ENCODE measurements at places on chromosomes 2 and 18.
A peak's percentile ranks its signal among the peaks of the same experiment; 100 is the strongest.

DNA sequence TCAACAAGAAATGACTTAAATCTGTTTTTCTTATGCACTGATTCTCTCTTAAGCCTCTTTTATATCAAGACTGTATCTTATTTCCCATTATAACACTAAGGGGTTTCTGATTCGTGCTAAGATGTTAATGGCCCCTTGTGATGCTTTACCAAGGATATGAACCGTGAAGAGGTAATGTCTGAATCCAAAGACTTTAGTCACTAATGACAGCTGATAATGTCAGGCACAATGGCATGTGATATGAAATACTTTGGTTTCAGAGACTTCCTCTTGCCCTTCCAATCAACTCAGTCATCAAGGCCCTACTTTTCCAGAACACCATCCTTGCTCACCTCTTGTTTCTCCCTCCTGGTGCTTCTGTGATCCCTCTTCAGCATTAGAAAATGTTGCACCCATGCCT lies 262.8 kb downstream of the KCNE4 start:
- DNase-seq = no peak

DNA sequence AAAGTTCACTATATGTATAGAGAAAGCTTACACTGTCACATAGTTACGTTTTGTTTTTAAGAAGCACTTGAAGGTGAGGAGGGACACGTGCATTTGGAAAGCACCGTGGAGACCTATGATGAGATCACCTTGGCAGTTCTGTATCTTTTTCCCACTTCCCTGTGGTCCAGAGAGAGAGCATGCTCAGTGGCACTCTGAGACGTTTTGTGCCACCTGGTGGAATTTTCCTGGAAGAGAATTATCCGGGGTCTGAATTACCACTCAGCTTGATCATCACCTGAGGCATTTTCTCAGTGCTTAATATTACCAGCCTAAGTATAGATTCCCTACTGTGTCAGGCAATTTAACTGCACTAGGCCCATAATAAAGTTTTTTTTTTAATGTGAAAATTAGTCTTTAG lies 469.4 kb upstream of the SMIM21 start:
- DNase-seq = no peak

DNA sequence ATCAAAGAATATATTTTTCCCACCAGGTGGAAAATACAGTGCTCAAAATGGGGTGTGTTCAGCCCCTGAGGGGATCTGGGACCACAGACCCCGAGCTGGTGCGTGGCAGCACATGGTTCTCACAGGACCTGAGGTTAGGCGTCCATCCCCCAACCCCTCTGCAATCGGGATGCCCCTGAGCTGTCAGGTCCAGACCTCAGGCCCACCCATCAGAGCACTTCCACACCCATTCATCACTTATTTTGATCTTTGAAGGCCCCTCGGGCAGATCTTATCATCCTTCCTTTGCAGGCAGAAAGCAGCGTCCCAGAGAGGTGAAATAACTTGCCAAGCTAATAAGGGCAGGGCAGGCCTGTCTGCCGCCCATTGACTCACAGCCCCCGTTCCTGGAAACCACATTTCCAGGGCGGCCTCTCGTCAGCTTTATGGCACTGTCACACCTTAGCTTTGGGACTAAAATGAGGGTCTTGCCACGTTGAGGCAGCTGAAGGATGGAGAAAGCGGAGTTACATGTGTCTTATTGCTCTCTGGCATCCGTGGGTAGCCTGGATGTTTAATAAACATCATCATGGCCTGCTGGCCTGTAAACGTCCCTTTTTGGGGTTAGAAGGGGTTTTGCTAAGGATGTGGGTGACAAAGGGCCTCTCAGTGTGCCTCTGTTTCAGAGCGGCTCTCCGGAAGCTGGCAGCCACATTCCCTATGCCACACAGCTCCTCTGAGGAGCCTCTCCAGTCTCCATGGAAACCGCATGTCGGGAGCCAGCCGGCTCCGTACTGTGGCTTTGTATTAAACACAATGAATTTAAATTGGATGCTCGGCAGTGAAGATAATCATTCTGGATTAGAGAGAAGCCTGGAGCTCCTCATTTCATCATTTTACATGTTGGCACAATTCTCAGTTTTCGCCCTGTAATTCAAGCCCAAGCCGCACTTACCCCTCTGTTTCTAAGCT lies 58.3 kb upstream of the MAPRE3 start:
- DNase-seq = no peak

- no peak for DNase-seq
These were observed 121.9 kb upstream of the HDAC4 start for GRCh38 chr2:239522740-239523119.

GRCh38 chr18:6879508-6880195 lies 150.1 kb downstream of the ARHGAP28 start:
- DNase-seq = no peak

GRCh38 chr2:72007402-72007801 lies 140.3 kb downstream of the CYP26B1 start:
- DNase-seq = no peak

DNA sequence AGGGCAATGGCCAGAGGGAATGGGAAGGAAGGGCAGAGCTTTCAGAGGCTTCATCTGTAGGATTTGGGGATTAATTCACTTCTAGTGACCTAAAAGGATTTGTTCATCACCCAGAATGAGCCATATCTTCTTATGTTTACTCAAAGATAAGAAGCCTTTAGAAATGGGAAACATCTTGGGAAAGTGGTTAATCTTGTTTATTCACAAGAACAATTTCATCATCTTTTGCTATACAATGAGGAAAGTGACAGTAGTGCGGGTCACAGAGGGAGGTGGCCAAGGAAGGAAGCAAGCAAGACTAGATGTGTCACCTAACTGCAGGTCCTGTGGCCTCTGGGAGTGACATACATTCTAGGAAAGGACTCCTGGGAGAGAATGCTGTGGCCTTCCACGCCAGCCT lies 140.4 kb upstream of the ALPP start:
- DNase-seq = peak; percentile 78

GRCh38 chr2:85819811-85820510 lies 66.2 kb downstream of the ATOH8 start:
- DNase-seq = no peak

GRCh38 chr2:139813340-139813739 lies 1033.2 kb upstream of the NXPH2 start:
- no peak for DNase-seq

GRCh38 chr2:147554521-147555107 lies 290.2 kb upstream of the ACVR2A start:
- no peak for DNase-seq

DNA sequence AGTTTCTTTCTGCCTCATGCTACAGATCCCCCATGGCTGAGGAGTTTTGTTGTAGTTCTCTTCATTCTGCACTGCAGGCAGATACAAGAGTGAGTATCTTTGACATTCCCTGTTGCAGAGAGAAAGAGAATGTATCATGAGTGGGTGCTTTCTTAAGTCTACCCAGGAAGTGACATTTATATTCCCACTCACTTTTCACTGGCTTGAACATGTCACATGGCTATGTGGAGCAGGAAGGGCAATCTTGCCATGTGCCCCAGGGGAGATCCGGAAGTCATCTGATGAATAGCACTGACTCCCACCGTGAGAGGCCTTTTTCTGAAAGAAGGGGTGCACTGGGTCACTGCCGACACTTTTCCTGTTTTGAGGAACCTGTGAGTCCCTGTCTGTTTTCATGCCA lies 66.4 kb upstream of the BOD1L2 start:
- DNase-seq = no peak

DNA sequence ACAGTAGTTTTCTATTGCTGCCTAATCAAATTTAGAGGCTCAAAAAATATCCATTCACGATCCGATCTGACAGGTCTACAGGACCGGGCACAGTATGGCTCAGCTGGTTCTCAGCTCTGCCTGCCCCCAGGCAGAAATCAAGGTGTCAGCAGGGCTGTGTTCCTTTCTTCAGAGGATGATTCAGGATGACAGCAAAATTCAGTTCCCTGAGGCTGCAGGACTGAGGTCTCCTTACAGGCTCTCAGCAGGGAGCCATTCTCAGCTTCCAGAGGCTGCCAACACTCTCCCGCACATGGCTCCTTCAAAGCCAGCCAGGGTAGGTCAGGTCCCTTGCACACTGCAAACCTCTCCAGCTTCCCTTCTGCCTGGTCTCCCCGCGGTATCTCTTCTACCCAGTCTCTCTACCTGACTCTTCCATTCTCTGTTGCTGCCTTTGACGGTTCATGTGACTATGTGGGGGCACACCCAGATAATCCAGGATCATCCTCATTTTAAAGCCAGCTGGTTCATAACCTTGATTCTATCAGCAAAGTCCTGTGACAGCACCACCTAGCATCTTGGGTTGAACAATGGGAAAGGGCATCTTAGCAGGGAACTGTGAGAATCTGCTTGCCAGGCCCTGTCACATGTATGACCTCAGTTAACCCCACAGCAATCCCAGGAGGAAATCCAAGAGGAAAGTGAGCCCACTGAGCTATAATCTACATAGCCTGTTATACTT lies 50.4 kb downstream of the UXS1 start:
- DNase-seq = no peak

GRCh38 chr2:138298120-138298814 lies 203.3 kb upstream of the SPOPL start:
- DNase-seq = no peak

- no peak for DNase-seq
These were observed 85.3 kb downstream of the METTL4 start for GRCh38 chr18:2485983-2486382.

- peak; percentile 33 for DNase-seq
These were observed 1.8 kb upstream of the RAB31 start for GRCh38 chr18:9706081-9706935.

DNA sequence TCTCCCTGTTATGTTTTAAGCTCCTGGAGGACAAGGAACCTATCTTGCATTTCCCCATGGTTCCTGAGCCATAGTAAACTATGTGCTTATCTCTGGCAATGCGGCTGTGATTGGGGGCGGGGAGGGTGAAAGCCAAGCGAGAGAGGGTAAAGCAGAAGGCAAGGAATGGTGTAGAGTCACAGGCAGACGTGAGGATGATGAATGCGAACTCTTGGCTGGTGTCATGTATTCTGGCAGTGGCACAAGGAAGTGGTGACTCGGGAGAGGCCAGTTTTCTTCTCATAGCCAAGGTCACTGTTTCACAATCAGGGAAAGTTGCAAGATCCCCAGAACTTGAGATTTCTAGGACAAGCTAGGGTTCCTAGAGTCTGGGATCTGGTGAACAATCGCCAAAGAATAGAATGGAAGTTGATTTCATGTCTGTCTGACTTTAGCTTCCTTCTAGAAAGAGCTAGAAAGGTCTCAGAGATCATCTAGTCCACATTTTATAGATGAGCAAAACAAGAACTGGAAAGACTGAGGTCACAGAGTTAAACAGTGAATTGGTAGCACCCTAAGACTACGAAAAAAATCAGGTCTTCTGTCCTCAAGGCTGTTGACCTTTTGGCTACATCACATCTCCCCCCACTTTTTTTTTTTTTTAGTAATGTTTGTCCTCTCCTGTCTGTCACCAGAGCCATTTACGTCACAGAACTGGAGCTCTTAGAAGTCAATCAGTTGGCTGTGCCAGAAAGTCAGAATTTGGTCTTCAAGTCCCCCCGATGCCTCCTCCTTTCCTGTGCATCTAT lies 137.0 kb downstream of the BCL11A start:
- peak; percentile 47 for DNase-seq

DNA sequence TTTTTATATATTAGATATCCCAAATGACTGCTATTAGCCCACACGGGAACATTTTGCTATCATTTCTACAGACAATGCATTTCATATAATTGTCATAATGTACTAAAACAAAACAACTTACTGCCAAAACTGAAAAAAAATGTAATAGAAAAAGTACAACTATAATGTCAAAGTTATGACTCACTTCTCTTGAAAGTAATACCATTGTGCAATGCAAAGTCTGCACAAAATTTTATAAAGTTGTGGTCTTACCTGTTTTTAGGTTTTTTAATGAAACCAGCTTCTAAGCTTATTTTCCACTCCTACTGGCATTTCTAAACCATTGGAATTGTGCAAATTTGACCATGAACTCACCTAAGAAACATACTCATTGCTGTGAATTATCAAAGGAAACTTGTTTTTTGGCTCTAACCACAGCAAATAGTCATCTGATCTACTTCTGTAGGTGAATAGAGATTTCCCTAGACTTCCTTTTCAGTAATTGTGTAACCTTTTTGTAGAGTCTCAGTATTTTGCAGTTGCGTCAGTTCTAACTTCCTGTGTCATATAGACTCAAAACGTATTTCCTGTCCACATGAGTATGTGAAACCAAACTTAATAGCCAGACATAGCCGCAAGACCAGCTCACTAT lies 31.9 kb upstream of the TFPI start:
- DNase-seq = peak; percentile 26

GRCh38 chr2:175203621-175204496 lies 22.3 kb upstream of the ATP5MC3 start:
- DNase-seq = peak; percentile 62

- DNase-seq = peak; percentile 36
These were observed 41.4 kb upstream of the RNU4ATAC start for GRCh38 chr2:121489284-121489683.

GRCh38 chr2:138180692-138181386 lies 216.6 kb downstream of the HNMT start:
- no peak for DNase-seq

DNA sequence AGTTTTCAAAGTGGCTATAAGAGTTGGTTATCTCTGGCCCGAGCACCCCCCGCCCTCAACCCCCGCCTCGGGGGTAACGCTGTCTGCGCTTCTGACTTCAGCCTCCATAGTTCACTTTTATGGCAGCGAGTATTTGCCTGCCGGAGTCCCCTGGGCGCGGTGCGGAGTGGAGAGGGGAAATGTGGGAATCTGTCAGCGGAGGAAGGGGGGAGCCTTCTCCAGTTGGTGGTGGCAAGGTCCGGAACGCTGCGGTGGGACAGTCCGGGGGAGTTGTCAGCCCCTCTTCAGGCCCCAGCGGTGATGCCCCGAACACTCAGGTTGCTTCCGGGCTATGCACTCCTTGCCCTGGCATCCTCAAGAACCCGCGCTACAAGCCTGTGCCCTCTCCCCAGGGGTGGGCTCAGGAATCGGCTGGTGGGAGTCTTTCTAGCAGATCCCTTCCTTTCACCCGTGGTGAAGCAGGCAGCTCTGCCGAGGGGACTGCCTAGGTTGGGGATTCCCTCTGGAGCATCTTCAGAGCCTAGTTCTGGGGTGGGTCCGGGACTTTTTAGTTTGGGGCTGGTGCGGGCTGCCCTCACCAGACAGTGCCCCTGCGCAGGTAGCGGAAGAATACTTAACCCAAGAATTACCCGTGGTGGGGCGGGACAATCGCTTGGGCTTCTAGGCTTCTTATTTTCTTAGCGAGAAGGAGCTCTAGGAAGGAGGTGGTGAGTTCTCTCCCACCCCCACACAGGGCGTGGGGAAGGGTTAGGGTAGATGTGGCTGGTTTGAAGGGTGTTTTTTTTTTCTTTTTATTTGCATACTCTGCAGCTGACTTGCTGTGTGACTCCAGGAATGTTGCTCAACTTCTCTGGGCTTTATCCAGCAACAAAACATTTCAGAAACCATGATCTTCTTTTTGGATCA lies 1.6 kb downstream of the ATOH8 start:
- peak; percentile 40 for DNase-seq

- DNase-seq = peak; percentile 78
These were observed 5.8 kb upstream of the TMEM37 start for GRCh38 chr2:119425620-119426395.

- no peak for DNase-seq
These were observed 2.6 kb downstream of the ADAM23 start for GRCh38 chr2:206445948-206446347.

- DNase-seq = no peak
These were observed 253.3 kb upstream of the AGAP1 start for GRCh38 chr2:235240574-235240973.
